ENCODE measurements at places on chromosomes 2 and 18.

DNA sequence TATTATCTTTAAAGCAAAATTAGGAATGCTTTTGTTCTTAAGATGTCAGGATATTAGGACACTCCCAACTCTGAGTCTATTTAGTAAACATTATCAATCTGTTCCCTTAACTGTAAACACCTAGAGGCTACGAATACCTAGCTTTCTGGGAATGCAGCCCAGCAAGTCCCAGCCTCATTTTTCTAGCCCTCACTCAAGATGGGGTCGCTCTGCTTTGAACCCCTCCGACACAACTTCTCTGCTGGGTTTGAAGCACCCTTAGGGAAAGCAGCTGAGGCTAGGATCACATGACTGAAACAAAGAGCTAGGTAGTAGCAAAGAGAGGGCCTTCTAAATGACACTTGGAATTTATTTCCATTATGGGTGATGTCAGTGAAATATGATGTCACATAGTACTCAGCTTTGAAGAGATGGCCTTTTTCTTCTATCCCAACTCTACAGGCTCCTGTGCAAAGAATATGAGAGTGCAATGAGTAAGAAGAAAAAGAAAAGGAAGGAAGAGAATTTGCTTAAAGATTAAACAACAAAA lies 114.7 kb downstream of the CSRNP3 start:
- H3K27ac ChIP-seq, result no peak overlapping the region
- no peak for DNase-seq
- H3K4me3 ChIP-seq, result no peak overlapping the region
- H3K36me3 ChIP-seq, result no peaks in the 10 kb centered on the region
- H3K27me3 ChIP-seq, result no peaks in the 10 kb centered on the region
- no peaks in the 10 kb centered on the region for H3K4me1 ChIP-seq

DNA sequence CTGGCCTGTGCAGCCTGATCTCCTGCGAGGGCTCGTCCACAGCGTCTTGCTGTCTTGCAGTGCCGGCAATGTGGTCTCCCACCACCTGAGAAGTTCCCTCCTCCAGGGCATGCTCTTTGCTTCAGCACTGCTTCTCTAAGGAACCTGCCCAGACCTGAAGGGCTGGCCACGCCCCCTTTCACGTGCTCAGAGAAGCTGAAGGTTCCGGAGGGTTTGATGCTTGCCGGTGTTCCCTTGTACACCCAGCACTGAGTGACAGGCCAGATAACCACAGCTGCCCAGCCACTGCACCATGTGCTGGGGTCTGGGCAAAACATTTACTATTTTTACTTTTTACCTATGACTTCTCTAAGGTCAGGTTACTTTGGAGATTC lies 1.7 kb upstream of the POLR2D start:
- DNase-seq, result peak; percentile 66
- peaks cover 31% of the 10 kb centered on the region for H3K4me1 ChIP-seq
- H3K4me3 ChIP-seq, result peak overlapping the region; percentile 35
- no peaks in the 10 kb centered on the region for H3K27me3 ChIP-seq
- H3K36me3 ChIP-seq, result peaks cover 21% of the 10 kb centered on the region

DNA sequence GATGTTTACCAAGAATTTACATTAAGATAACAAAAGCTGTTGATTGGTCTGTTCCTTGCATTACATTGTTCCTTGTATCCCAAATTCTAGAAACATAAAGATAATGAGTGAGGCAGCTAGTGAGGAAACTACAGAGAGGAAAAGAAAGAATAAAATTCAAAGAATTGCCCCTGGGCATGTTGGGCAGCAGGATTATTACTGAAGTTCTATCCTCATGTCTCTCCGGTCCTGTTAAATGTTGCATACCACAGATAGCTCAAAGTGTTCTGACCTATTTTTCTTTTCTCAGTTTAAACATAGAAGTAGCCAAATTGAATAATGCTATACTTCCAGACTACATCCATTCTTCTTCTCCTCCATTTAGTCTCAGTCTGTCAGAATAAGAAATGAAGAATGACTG lies 58.2 kb upstream of the DYNC1I2 start:
- no peaks in the 10 kb centered on the region for H3K4me1 ChIP-seq
- no peak overlapping the region for H3K27ac ChIP-seq
- H3K27me3 ChIP-seq, result peaks cover 10% of the 10 kb centered on the region
- DNase-seq, result no peak
- no peak overlapping the region for H3K4me3 ChIP-seq
- peaks cover 10% of the 10 kb centered on the region for H3K36me3 ChIP-seq

GRCh38 chr2:181309586-181309985 lies 147.6 kb upstream of the ITGA4 start:
- no peak for DNase-seq
- peaks cover 66% of the 10 kb centered on the region for H3K4me1 ChIP-seq
- peak overlapping the region; percentile 73 for H3K4me3 ChIP-seq
- H3K36me3 ChIP-seq, result no peaks in the 10 kb centered on the region

DNA sequence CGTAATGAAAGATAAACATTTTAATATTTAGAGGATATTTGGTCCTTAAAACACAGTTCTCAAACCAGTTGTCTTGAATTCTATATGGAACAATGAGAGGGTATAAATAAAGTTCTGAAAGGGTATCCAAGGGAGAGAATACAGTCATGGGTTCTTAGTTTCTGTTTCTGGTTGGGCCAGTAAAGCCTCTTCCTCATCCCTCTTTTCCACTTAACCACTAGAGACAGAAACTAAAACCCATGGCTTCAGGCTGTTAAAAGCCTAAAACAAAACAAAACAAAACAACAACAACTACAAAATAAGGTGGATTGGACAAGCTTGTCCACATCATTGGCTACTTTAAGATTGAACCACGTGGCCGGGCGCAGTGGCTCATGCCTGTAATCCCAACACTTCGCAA lies 18.8 kb downstream of the COQ10B start:
- peaks cover 22% of the 10 kb centered on the region for H3K36me3 ChIP-seq
- DNase-seq, result no peak
- H3K4me1 ChIP-seq, result peaks cover 1% of the 10 kb centered on the region
- no peak overlapping the region for H3K4me3 ChIP-seq

All from activated CD4-positive, alpha-beta memory T cell treated with anti-CD3 and anti-CD28 coated beads for 36 hours (primary cell).